ENCODE measurements at places on chromosomes 1 and 21.

DNA sequence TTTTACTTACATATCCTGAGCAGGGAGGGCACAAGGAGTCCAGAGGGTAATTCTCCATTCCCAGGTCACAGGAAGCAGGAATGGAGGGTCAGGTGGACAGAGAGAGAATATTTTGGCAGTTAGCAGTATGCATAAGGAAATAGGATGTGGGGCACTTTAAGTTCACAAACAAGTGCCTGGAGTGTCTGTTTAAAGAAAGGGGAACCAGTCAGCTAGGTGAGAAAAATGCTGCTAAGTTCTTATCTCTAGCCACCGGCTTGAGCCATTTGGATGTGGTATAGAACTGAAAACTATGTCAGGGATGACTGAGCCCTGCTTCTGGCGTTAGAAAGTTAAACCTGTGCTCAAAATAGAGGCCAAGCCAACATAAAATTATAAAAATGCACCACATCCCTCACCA is 739.7 kb upstream of the NCAM2 start:
- no peak for DNase-seq

DNA sequence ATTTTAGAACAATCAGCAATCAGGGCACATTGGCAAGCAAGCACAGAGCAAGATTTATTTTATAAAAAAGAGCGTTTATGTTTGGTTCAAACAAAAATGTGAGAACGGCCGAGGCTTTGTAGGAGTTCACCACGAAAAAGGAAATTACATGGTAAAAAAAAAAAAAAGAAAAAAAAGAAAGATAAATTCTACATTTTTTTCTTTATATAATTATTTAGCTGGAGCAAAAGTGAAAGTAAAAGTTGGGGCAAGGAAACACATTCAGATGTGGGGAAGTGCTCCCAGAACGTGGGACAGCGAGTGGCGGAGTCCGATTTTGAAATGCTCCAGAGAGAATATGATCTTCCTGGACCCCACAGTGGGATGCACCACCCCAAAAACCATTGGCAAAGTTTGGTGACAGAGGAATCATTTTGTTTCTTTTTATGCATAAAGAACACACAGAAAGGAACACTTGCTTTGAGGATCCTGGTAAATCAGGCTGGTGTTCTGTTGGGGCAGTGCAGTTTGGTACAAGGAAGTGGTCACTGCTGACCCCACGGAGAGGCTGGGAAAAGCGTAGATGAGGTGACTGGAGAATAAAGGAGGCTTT is 16.3 kb upstream of the ATP5PO start:
- DNase-seq: no peak

DNA sequence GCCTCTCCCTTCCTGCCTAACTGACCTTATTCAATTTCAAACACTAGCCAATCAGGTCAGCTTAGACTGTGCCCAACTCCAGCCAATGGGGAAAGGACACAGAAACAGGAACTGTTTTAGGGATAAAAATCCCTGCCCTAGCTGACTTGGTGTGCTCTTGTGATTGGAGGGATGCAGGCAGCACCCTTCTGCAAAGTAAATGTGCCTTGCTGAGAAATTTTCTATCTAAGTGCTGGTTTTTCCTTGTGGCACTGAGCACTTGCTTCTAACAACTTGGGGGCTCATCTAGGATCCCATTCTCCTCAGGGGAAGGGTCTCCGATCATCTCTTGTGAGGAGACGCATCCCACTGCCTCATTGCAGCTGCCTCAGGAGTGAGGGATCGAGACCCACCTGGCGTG is 10.7 kb upstream of the CD2 start:
- no peak for DNase-seq

DNA sequence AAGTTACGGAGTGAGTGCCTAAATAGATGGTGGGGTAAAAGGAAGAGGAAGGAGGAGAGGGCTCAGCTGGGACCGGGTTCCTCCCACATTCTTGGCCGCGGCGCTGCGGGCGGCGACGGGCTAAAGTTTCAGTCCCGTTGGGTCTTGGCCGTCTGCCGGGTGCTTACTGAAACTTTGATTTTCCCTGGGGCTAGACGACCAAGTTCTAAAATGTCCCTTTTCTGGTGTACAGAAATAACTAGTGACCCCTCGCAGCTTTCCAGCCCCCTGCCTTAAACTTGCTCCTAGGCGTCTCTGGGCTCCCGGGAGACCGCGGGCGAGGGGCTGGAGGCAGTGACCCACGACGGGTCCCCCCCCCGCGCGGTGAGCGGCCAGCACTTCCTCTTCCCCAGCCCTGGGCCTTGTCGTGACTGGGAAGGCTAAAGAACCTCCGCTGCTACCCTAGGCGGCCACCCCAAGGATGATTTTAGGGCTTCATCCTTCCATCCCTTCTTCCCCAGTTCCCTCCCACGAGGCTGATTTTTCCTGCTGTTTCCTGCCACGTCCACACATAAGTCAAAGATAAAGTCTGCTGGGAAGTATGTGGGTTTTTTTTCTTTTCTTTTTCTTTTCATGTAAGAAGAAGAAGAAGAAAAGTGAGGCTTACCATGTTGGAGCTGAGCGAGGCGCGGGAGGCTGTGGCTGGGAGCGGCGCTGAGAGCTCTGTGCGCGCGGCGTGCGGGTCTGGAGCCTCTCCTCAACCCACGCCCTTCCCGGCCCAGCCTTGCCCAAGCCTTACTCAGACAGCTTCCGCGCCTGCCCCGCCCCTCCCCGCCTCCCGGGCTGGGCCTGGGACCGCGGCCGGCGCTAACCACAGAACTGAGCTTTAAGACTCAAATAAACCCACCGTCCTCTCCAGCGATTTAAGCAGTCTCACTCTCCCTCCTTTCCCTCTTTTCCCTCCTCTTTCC is at the start of gene S100A11:
Gene S100A11 (minus strand): TSS at position 738 of the 950 bp plus-strand sequence. CDS start 89 bp downstream, at position 649.
- no peak for DNase-seq

DNA sequence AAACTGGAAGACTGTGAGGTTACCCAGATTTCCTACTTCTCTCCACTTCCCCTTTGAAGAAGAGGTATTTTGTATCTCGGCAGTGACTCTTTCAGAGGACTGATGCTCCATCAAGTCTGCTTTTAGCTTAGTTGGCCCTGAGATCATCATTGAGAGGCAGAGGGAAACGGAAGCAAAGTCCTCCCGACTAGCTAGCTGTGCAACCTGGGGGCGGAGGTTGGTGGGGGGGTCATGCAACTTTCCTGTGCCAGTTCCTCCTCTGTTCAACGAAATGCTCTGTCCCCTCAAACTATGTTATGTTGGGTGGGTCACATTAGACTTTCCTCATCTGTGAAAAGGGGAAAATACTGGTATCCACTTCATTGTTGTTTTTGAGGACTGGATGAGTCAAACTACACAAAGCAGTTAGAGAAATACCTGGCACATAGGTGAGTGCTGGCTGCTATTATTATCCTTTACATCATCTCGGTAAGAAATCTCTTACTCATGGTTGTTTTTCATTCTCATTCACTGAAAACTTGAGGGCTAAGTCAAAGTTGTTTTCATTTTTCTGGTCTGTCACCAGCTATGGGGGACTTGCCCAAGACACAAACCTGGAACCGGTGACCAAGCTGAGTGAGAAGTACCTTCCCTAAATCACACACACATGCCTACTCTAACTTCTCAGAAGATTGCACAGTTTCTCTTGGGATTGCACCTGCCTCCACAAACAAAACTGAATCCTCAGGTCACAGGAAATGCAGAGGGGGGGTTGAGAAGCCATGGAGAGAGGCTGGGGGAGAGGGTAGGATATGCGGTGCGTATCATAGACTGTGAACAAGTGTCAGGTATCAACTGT is 83.3 kb downstream of the ABCA4 start:
- no peak for DNase-seq

- no peak for DNase-seq
Measured at GRCh38 chr1:2555634-2556276, 416 bp upstream of the TNFRSF14 start.

DNA sequence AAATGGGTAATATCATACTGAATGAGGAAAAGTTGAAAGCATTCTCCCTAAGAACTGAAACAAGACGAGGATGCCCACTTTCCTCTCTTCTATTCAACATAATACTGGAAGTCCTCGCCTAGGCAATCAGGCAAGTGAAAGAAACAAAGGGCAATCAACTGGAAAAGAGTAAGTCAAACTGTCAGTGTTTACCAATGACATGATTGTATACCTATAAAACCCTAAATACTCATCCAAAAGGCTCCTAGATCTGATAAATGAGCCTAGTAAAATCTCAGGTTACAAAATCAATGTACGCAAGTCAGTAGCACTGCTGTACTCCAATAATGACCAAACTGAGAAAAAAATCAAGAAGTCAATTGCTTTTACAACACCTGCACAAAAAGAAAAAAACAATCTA is 575.8 kb upstream of the PRMT6 start:
- DNase-seq: no peak

Measured in NCI-H2227 treated with DMSO at 0.1 percent for 48 hours (cell line).